AG10803 (cell line): ENCODE measurements at places on chromosomes 5 and 9.
A peak's percentile ranks its signal among the peaks of the same experiment; 100 is the strongest.

DNA sequence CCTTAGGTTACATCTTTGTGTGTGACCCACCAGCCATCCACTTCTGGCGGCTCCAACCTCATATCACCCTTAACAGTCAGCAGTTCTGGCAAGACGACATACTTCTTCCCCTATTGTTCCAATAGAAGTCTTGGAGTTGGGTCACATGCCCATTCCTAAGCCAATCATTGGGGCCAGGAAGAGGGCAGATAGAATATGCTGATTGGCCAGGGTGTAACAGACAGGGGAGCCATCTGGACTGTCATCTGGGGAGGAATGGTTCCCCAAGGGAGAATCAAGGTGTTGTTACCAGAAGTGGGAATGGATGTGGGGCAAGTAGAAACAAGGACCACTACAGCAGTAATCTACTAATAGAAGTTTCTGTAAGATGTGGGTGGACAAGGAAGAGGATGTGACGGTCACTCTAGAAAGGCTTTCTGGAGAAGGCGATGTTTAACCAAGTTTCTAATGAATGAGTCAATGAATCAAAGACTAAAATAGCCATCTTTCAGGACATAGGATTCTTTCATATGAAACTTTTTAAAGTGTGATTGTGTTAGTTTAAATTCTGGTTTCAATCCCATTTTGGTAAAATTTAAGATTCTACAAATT lies 200.4 kb downstream of the ARHGAP26 start:
- DNase-seq = no peak

DNA sequence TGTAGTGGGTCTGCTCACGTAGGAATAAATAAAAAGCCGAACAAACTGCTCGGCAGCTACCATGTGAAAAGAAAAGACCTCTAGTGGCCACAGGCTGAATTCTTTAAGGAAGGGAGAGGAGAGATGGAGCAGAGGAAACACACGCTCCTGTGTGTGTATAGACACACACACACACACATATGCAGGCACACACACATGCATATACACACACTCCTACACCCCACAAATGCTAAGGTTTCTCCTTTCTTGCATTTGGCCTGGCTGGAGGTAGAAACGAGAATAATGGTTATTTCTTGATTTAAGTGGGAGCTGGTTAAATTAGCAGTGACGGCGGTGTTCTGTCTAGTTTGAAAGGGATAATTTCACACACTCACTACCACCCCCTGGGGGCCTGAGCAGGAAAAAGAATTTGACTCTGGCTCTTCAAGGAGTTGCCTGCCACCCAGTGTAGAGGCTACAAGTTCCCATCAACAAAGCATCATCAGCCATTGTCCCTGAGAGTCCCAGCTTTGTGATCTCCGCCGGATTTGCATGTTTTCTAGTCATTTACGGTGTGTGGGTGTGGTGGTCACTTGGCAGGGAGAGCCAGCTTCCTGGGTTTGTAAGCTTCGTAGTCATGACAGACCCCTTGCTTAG lies at the start of gene INSYN2B:
Gene INSYN2B, minus strand, starts transcription at position 78 of the 636 bp plus-strand sequence. CDS start 96,597 bp downstream, outside the sequence.
- DNase-seq = peak; percentile 84

- DNase-seq = no peak
These were observed 12.9 kb downstream of the PLPP7 start for GRCh38 chr9:131302244-131303075.

DNA sequence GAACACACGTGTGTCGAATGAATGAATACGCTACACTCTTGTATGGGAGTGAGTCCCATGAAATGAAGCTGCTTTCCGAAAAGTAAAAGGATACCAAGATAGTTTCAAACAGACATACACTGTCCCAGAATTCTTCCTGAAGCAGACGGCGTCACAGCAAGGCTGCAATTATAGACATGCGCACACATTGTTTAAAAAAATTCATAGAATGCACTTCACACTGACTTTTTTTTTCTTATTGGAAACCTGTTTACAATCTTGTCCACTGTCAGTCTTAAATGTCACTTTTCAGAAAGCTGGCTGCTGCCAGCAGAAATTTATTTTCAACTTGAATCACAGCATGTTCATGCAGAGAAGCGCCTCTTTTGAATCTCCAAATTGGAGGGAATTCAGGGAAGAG lies 124.8 kb downstream of the CRB2 start:
- no peak for DNase-seq

GRCh38 chr9:100426530-100427365 lies at the start of gene MSANTD3:
Gene MSANTD3, plus strand, starts transcription at chr9:100427143. Its CDS starts 14,796 bp downstream, at chr9:100441939.
- peak; percentile 64 for DNase-seq

GRCh38 chr5:171162596-171162995 lies 146.5 kb upstream of the TLX3 start:
- no peak for DNase-seq

GRCh38 chr5:134209477-134210245 lies 16.2 kb downstream of the PPP2CA start:
- DNase-seq = no peak

- no peak for DNase-seq
These were observed 761.2 kb downstream of the TAF11L14 start for GRCh38 chr5:18395126-18396110.

DNA sequence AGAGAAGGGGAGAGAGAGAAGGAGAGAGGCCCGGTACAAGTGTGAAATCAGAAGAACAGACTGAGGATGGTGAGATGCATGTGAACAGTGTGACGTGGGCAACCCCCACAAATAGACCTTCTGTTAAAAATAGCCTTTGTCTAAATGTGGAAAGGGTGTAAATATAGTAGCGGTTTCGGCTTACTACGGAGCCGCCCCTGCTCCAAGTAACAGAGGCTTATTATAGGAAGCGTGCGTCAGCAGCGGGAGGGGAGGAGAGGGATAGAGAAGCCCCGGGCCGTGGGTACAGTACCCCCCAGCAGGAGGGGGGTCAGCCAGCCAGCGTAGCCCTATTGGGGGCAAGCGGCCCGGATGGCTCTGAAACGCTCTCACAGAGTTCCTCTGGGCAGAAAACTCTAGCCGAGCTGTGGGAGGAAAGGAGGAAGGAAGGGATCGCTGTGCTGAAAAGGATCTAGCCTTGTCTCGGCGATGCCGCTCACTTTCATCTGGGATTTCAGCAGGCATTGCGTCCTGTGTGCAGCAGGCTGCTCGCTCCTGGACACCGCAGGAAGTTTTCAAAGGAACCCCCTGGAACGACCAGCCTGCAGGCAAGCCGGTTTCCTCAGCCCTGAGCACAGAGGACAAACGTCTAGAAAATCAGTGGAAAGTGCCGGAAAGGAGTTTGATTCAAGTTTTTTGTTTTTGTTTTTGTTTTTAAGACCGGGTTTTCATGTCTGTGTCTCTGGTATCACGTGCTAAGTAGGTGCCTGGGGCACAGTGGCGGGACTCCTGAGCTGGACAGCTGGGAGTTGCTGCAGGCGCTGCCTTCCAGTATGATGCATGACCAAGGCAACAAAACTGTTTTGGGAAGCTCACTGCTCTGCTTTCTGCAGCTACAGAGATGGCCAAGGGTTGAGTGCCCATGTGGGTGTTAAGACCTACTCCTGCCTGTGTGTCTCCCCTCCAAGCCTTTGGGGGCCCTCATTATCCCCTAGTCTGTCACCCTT lies 146.6 kb downstream of the SEC61B start:
- DNase-seq = peak; percentile 69

GRCh38 chr5:56848206-56848605 lies 32.9 kb downstream of the MAP3K1 start:
- no peak for DNase-seq

DNA sequence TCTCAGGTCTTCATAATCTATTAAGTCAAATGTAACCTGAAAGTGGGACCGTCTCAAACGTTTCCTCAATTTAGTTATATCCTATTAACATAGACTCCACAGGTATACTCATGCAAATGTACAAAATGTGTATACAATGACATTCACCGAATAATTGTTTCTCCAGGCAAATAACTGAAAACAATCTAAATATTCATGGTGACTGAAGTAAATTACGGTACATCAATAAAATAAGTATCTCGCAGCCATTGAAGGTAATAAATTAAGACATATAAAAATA lies 482 bp downstream of the IARS1 start:
- DNase-seq = no peak

- DNase-seq = peak; percentile 86
These were observed 490.2 kb downstream of the TLE4 start for GRCh38 chr9:80061940-80062339.

- DNase-seq = no peak
These were observed 66.7 kb downstream of the IL6ST start for GRCh38 chr5:55927861-55928655.

- no peak for DNase-seq
These were observed 6.6 kb upstream of the UBQLN1 start for GRCh38 chr9:83714329-83714728.

- DNase-seq = no peak
These were observed 351.3 kb downstream of the ADGRV1 start for GRCh38 chr5:90909940-90910339.

DNA sequence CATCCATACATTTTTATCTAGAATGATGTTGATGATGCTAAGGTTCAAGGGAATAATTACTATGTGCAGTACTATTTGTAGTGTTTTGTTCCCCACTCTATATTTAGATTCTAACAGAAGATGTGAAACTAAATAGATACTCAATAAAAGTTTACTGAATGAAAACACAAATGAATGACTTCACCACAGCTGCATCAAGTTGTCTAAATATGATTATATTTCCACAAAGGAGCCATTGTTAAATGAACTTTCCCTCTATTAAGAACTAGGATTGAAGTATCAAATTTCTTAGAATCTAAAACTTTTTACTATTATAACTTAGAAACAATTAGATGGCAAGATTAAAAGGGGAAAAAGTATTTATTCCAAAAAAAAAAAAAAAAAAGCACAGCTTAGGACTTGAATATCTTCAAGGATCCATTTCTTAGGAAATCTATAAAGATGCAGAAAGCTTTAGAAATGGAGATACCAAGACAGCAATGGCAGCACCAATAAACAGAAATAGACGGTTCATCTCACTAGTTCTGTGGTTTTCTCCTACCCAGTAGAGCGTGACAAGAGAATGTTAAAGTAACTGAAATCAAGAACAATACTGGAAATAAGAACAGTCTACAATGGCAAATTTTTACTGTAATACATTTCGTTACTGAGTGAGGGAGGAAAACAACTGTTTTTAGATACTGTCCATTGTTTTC lies 347.6 kb downstream of the EBF1 start:
- DNase-seq = no peak

DNA sequence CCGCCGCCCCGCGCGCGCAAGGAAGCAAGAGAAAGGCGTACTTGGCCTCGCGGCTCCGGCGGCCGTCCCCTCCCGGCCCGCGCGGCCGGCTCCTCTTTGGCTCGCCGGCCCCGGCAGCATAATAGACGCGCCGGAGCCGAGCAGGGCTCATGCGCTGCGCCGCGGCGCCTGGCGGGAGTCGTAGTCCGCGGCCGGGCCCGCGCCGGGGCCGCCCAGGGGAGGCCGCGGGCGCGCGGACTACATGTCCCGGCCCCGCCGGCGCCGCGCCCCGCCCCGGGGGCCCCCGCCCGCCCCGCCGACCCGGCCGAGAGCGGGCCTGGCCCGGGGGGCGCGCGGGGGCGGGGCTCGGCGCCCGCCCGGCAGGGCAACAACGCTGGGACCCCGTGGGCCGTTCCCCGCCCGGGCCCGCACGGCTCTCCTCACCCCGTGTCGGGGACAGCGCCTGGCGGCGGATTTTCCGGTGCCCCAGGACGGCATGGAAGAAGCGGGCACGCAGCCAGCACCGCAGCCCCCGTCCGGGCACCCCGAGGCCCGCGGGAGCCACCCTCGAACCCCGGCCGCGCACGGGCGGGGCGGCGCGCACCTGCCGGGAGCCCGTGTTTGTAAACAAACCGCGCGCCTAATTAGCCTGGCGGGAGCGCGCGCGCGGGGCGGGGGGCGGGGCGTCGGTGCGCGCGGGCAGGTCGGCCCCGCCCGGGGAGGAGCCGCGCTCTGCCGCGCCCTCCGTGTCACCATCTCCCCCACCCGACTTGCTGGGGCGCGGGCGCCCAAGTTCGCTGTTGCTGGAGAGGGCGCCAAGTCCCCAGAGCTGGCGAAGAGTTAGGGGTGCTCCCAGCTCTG lies at the start of gene BRD3:
Gene BRD3, minus strand, starts transcription at position 123 of the 840 bp plus-strand sequence. CDS start 14,549 bp downstream, outside the sequence.
- DNase-seq = peak; percentile 84

DNA sequence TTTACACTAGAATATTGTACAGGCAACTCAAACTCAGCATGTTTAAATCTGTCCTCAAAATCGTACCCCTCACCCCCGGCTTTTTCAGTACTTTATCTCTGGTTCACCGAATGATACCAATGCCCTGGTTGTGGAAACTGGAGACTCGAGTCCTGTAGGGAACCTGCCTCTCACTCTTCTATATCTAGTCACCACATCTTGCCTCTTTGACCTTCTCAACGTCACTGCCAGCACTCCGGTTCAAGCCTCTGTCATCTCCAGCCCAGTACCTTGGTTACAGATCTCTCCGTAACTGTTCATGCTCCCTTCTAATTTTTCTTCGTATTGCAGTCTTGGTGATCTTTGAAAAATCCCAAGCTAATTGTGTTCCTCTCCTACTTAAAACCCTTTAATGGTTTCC lies 6.7 kb downstream of the SLC44A1 start:
- no peak for DNase-seq

GRCh38 chr5:120413686-120414085 lies 50.4 kb upstream of the PRR16 start:
- DNase-seq = peak; percentile 83

DNA sequence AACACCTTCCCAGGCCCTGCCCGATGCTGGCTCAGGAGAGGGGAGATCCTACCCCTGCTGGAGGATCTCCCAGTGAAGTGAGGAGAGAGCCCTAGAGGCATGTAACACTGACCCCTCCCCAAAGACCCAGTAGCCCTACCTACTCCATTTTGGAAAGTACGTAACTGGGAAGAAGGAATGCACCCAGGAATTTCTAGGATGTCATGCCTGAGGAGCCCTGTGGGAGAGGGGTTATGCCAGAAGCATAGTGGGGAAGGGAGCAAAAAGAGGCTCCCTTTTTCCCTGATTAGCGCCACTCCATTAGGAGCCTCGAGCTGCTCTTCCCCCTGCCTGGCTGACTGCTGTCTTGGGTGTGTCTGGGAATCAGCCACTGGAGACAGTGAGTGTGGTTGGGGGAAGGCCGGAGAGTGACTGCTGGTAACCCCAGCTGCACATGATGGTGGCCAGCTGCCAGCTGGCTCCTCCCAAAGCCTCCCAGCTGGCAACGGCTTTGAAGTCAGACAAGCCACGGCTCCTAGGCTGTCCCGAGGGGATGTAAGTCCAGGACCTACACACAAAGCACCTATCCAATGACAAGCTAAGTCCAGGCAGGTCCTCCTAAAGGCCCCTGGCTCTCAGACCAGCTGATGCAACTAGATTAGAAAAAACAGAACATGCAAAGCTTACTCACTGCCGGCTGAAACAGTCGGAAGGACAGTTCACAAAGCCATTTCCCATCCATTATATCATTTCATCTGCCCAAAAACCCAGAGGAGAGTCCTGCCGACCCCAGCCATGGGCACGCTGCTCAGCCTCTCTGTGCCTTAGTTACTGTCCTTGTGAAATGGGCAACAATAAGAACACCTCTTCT lies 136.5 kb upstream of the ABCA1 start:
- DNase-seq = peak; percentile 99

DNA sequence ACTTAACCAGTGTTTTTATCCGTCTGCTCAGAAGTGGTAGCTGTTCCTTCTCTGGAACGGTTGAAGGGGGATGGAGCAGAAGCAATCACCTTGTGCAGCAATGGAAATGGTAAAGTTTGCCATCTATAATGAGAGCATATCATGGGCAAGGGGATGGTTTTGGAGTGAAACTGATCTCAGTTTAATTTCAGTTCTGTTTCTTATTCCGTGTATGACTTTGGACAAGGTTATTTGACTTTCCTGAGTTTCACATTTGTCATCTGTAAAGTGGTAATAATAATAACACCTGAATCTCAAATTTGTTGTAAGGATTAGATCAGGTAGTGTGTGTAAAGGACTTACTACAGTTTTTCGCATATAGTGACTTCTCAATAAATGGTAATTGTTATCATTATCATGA lies 106.1 kb downstream of the PCSK1 start:
- DNase-seq = no peak
